Ovary (tissue), 10 donors: ENCODE measurements at places on chromosomes 11 and 22. TPM values are rescaled to one million over a fixed set of nuclear protein-coding genes. Genes with fewer than 3 reads are reported as not detected.

DNA sequence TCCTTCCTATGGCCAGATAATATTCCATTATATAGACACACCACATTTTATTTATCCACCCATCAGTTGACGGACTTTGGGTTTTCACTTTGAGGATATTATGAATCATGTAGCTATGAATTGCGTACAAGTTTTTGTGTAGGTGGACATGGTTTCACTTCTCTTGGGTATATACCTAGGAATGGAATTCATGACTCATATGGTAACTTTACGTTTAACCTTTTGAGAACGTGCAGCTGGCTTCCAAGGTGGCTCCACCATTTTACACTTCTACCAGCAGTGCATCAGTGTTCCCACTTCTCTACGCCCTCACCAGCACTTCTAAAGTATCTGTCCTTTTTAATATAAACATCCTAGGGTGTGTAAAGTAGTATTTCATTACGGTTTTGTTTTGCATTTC, 112.0 kb downstream of the PLEKHA7 start:
- DNase-seq = no peak

DNA sequence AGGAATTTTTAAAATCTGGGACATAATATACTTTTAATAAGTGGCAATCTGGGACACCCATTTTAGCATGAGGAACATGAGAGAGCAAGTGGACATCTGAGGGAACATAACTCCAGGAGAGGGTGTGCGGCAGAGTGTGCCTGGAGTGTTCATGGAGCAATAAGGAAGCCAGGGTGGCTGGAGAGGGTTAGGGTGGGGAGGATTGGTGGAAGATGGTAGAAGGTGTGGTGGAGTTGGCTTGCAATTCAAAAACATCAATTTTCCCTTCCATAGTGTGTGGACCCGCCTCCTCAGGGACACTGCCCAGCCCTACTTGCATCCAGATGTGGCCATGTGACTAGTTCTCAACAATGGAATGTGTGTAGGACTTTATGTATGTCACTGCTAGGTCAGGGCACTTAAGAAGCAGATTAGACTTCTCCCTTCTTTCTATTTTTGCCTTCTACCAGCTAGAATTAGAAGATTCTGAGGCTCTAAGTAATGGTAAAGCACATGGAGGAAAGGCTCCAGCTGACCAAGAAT, 4.4 kb upstream of the DENND5A start:
- DNase-seq = no peak

DNA sequence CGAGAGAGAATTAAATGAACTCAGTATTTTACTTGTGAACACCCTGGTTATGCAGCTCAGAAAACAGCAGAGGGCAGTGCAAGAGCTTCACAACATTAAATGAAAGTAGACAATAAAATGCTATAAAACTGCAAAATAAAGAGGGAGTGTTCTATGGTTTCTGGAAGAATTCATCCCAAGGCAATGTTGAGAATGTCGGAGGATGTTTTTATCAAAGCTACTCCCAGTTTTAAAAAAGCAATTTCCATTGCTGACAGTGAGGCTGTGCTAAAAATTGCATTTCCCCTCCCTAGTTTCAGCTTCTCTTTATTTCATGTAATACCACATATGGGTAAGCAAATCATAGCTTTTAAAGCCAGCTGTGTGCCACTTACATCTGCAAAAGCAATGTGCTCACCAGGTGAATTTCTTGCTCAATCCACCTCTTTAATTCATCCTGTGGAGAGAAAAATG, 296.8 kb downstream of the RAB38 start:
- no peak for DNase-seq

DNA sequence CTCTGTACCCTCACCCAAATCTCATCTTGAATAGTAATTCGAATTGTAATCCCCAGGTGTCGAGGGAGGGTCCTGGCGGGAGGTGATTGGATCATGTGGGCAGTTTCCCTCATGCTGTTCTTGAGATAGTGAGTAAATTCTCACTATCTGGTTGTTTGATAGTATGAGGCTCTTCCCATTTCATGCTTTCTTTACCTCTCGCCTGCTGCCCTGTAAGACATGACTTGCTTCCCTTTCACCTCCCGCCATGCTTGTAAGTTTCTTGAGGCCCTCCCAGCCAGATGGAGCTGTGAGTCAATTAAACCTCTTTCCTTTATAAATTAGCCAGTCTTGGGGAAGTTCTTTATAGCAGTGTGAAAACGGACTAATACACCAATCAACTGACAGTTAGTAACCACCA, 60.1 kb downstream of the FAM76B start:
- no peak for DNase-seq

DNA sequence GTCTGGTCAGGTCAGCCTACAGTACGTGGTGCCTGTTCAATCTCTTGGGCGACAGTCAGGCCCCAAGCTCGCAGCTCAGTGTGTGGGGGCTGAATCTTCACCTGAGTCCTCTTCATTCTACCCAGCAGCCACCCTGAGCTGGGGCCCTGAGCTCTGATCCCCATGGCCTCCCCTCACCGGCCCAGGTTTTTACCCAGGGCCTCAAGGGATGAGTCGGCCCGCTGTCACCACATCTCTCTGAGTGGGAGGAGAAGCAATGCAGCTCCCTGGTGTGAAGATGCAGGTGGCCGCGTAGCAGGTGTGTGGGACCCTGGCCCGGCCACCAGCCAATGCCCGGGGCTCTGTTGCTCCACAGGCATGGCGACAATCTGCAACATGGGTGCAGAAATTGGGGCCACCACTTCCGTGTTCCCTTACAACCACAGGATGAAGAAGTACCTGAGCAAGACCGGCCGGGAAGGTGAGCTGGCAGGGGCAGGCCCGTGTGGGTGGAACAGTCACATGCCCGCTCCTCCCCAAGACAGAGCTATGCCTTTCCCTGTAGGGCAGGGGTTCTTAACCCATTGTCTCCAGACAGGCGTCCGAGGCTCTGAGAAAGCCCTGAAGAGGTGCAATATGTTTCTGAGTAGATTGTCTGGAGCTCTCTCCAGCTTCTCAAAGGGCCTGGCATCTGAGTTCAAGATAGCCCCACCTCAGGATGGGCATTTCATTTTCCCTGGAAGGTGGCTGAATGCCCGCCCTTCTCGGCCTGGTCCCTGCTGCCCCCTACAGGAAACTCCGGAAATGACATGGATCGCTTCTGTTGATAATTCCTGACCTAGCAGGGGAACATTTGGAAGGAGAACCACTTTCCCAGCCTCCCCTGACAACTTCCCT, 26.9 kb downstream of the POLR3H start:
- DNase-seq = peak; percentile 84

DNA sequence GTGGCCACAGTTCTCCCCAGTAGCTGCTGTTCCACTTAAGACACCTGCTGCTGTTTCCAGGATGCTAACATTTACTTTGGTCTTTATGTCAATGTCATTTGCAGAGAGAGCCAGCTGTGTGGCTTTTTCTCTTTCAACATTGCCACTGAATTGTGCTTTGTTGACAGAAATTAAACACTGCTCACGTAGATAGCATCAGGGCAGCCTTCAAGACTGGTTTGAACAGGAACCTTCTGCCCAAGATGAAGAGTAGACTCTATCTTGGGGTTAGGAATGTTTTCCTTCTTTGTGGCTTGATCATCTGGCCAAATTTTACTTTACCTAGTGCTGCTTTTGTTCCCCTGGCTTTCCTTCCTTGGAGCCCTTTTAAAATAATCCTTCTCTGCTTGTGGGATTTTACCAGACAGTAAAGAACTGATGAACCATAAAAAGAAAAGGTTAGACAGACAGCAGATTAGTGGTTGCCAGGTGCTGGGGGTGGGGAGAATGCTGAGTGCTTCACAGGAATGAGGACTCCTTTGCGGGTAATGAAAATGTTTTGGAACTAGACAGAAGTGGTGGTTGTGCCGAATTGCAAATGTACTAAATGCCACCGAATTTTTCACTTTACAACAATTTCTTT, 22.7 kb upstream of the XBP1 start:
- no peak for DNase-seq

GRCh38 chr11:71240865-71241691, 11.3 kb downstream of the SHANK2 start:
- no peak for DNase-seq

- no peak for DNase-seq
Observed at GRCh38 chr11:30483056-30483455, 103.1 kb downstream of the MPPED2 start.

- DNase-seq = peak; percentile 92
Observed at GRCh38 chr11:95338430-95338991, 107.5 kb upstream of the SESN3 start.

DNA sequence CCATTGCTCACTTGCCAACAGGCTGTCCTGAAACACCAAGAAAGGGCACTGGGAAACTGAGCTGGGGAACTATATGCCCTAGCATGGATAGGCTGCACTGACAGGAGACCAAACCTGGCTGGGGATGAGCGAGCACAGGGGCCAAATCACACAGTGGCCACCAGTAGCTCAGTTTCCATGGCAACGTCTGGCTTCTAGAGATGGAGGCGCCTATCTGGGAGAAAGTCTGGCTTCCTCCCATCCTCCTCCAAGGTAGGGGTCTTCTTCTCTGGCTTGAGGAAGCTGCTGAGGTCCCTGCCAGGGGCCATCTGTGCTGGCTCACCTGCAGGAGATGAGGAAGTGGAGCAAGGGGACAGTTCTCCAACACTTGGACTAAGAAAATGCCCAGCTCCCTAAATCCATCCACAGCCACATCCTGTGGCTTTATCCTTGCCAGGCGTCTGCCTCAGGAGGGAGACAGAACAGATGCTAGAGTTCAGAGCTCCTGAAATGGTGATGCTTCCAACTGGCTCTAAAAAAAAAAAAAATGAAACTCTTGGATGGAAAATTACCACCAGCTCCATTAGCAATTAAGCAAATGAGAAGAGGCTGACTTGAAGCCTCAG, 48.3 kb downstream of the SYT13 start:
- DNase-seq = no peak

DNA sequence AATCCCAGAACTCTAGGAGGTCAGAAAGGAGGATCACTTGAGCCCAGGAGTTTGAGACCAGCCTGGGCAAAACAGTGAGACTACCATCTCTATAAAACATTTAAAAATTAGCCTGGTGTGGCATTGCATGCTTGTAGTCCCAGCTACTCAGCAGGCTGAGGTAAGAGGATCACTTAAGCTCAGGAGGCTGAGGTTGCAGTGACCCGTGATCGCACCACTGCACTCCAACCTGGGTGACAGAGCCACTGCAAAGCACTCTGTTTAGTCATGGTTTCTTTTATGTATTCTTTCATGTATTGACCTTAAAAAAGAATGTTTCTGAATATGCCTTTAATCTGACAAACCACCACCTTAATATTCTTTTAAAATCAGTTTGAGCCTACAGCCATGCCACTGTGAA, 52.2 kb downstream of the BIRC2 start:
- no peak for DNase-seq

DNA sequence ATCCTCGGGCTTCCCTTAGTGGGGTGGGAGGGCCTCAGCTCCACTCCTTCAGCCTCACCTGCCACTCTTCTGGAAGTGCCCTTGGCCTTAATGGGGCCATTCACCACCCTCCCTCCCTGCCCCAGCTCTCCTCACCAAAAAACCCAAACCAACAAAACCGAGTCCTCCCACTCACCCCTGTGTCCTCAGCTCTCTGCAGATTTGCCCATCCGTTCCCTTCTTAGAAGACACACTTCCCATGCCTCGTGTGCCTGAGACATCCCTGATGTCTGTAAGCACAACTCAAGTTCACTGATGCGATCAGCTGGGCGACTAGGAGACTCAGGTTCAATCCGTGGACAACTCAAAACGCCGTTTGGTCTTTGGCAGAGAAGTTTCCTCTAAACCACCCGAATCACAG, 839.2 kb downstream of the TBC1D22A start:
- DNase-seq = peak; percentile 3

Gene ROM1
- total RNA-seq = 19.1 TPM

Gene CPT1B
- 6.4 TPM for total RNA-seq

Gene CSNK1E
- total RNA-seq = 95.1 TPM

Gene HDAC10
- 44.6 TPM for total RNA-seq

Gene FOLH1
- total RNA-seq = 1.6 TPM

Gene FJX1
- total RNA-seq = 40.2 TPM

Gene NAV2
- 3.9 TPM for total RNA-seq

Gene TEAD1
- total RNA-seq = 62.6 TPM

Gene CCDC116
- 0.65 TPM for total RNA-seq

Gene TSGA10IP
- total RNA-seq = not detected

Gene SEPTIN3
- 0.25 TPM for total RNA-seq
